Fibroblast of skin of right quadriceps (primary cell): ENCODE measurements at places on chromosomes 13 and 19.

GRCh38 chr19:55494172-55494761 lies 6.0 kb downstream of the SSC5D start:
- DNase-seq = peak; percentile 42

DNA sequence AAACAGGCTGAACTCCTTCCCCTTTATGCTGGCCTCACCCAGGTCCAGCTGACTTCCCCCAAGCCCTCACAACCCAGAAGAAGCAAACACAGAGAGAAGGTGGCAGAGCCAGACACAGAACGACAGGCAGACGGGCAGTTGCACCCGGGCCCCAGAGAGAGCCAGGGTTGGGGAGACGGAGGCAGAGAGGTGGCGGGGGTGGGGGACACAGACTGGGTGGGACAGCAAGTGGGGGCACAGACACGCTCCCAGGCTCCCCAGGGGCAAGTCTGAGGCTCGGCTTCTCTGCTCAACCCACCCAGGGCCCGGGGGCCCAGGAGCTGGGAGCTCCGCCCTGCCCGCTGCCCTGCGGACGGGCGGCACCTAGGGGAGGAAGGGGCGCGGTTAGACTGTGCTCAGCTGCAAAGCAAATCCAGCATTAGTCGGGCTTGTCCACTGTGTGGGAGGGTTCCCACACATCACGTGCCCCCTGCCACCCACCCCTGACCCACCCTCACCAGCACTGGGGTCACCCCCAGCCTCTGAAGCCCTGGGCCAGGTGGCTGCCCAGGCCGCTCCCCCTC lies 31.3 kb upstream of the ASF1B start:
- no peak for DNase-seq

DNA sequence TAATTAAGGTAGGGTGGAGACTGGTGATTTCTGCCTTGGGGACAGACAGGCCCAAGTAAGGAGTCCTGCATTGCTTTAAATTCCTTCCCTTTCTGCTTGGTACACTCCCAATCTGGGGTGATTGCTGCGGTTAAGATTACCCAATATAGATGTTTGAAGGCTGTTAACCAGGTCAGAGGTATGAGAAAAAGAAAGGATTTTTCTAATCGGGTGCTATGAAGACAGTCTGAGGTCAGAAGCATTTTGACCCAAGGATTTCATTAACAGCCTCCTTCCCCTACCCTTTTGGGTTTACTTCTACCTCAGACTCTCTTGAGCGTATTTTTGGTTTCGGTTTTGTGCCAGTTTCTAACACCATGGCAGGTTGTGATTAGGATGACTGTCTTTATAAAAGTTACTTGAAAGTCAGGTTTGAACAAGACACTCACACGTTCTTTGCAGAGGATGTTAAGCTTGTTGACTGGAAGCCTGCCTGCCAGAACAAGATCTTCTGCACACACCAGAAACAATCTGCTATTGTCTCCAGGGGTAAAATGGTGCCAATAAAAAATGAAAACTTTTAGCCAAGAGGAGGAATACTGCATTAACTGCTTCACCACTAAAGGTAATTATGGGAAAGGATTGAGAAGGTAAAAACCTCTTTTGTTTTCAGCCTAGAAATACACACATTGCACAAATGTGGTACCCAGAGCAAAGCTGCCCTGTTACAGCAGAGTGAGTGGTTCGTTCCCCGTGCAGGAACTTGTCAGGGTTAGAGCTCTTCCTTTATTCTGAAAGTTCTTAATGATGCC lies 108.8 kb downstream of the NDFIP2 start:
- no peak for DNase-seq

DNA sequence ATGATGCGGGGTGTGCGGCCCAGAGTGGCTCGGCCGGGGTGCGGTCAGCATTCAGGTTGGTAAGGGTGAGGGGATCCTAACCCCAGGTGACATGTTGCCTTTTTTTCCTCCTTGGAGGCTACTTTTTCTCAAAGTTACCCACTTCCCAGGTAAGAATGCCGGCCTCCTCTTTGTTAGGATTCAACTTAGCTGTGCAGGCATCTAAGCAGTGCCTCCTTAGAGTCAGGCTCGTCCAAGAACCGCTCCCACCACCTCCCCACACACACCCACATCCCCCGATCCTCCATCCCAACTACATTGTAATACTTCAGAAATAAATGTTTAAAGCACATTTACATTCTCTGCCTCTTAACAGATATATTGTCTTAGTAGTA lies 733 bp upstream of the ENOX1 start:
- no peak for DNase-seq

- no peak for DNase-seq
Observed at GRCh38 chr13:66489586-66489985, 740.5 kb downstream of the PCDH9 start.

GRCh38 chr19:40663695-40664692 lies 26.5 kb downstream of the NUMBL start:
- DNase-seq = peak; percentile 42

DNA sequence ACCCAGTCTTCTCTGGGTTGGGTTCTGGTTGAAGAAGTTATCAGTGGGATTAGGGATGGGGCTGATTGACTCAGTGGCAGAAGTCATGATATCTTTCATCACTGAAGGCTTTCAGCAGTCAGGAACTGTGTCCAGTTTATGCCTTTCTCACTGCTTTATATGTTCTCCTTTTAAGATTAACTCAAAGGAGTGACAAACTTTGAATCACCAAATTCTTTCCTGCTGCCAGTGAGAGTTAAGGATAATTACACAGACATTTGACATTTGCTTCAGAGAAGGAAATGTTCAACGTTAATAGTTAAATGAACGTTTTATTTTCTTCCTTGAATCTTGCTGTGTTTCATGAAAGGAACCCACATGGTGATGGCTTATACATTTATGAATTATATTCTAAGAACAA lies 41.0 kb upstream of the CNMD start:
- DNase-seq = no peak

DNA sequence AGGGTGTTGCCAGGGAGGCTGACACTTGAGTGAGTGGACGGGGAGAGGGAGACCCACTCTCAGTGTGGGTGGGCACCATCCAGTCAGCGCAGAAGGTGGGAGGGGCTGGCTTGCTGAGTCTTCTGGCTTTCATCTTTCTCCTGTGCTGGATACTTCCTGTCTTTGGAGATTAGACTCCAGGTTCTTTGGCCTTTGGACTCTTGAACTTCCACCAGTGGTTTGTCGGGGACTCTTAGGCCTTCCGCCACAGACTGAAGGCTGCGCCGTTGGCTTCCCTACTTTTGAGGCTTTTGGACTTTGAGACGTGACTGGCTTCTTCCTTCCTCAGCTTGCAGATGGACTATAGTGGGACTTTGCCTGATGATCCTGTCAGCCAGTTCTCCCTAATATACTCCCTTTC lies 4.3 kb upstream of the LENG8 start:
- DNase-seq = no peak

DNA sequence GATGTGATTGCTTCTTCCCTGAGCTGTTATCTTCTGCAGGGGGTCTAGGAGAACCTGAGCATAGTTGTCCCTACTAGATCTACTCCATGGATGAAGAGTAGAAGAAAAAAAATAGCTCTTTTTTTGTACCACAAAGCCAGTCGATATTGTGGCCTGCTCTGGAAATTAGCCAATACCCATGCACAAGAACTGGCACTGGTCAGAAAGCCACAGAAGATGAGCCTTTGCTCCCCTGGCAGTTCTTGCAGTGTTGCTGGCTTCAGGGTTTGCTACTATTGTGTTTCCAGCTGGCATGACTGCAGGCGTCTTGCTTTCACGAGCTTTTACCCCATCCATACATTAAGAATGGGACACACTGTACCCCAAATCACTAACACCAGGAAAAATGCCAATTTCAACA lies 547.7 kb upstream of the KLF12 start:
- no peak for DNase-seq

DNA sequence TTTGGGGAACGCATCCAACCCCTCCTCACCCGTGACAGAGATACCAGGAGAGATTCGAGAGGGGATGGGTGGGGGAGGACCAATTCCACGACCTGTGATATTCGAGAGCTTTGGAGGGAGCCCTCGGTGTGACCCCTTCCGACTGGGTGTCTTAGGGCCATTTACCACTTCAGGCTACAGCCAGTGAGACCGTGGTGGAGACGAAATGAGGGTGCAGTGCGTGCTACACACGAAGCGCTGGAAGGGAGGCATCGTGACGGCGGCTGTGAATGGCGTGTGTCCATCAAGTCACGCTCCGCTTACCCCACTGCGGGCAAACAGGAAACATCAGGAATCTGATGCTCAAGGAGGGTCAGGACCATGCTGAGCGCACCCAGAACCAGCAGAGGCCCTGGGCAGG lies 10.4 kb downstream of the CTU1 start:
- no peak for DNase-seq

- peak; percentile 35 for DNase-seq
Observed at GRCh38 chr13:46881621-46882020, 15.2 kb downstream of the HTR2A start.

DNA sequence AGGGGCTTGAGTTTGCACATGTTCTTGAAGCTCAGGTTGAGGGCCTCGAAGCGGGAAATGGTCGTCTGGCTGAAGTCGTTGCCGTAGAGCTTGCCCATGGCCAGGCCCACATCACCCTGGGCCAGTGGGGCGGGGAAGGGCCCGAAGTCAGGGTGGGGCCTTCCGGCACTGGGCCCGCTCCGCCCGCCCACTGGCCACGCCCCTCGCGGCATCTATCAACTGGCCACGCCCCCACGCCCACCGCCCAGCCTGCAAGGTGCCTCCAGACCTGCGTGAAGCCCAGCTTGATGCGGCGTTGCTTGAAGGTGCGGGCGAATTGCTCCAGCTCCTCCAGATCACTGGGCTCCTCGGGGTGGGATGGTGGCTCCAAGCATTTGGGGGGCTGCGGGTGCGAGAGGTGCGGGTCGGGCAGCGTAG lies 19.9 kb downstream of the ZNF574 start:
- no peak for DNase-seq

DNA sequence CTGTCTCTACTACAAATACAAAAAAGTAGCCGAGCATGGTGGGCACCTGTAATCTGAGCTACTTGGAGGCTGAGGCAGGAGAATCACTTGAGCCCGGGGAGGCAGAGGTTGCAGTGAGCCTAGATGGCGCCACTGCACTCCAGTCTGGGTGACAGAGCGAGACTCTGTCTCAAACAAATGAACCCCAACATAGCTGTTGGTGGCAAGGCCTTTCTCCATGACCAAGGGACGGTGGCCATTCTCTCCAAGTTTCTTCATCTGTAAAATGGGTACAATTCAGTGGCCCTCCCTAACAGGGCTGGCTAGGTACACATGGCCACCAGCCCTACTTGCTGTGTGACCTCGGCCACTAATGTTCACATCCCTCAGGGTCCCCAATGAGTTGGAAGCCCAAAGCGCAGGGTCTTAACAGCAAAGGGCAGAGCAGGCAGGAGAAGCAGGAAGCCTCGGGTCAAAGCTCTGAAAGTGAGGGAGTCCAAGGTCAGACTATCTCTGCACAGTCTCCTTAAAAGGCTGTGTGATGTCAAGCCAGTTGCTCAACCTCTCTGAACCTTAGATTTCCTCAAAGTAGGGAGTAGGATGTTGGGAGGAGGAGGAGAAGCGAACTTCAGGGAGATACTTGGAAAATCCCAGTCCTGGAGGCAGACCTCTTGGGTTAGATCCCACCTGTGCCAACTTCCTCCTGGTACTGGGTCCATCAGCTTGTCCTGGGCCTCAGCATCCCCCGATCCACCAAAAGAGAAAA lies 2.7 kb downstream of the JUND start:
- peak; percentile 16 for DNase-seq
